Activated CD8-positive, alpha-beta T cell treated with anti-CD3 and anti-CD28 coated beads for 36 hours (primary cell): ENCODE measurements at places on chromosomes 7 and 10. TPM values are rescaled to one million over a fixed set of nuclear protein-coding genes. Genes with fewer than 3 reads are reported as not detected.

The AKR1C4 gene
- not detected for total RNA-seq

The PLA2G12B gene
- total RNA-seq: not detected

The ANKRD30A gene
- total RNA-seq: not detected

The FEZF1 gene
- not detected for total RNA-seq

The GSDME gene
- total RNA-seq: 6.1 TPM

The GIMAP6 gene
- 21.2 TPM for total RNA-seq

The EBF3 gene
- total RNA-seq: not detected

The ELN gene
- total RNA-seq: not detected

The MAP3K8 gene
- total RNA-seq: 25.7 TPM

The HKDC1 gene
- total RNA-seq: 0.40 TPM

The TSPAN12 gene
- not detected for total RNA-seq

The LIPN gene
- total RNA-seq: not detected

- no peaks in the 10 kb centered on the region for H3K4me1 ChIP-seq
- H3K27me3 ChIP-seq: no peaks in the 10 kb centered on the region
- no peaks in the 10 kb centered on the region for H3K36me3 ChIP-seq
- no peak for DNase-seq
Measured at GRCh38 chr10:7098160-7098762, 312.6 kb downstream of the SFMBT2 start.

DNA sequence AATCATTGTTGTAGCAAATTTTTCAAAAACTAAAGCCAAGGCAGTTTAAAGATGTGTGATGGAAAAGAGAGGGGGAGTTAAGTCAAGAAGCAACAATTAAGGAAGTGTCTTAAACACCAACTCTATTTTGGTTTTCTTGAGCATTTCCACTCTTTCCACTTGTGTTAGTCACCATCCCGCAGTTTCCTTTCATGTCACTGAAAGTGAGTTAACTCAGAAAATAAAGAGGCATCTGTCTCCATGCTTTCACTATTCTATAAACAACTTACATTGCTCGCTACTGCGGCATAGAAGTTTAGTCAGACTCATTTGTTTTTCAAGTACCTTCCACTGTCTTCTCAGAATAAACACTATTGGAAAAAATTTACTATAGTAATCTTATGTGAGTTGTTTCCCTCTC, 284.9 kb upstream of the SEMA3D start:
- peak; percentile 4 for DNase-seq
- H3K4me1 ChIP-seq: peaks cover 5% of the 10 kb centered on the region
- no peaks in the 10 kb centered on the region for H3K36me3 ChIP-seq

DNA sequence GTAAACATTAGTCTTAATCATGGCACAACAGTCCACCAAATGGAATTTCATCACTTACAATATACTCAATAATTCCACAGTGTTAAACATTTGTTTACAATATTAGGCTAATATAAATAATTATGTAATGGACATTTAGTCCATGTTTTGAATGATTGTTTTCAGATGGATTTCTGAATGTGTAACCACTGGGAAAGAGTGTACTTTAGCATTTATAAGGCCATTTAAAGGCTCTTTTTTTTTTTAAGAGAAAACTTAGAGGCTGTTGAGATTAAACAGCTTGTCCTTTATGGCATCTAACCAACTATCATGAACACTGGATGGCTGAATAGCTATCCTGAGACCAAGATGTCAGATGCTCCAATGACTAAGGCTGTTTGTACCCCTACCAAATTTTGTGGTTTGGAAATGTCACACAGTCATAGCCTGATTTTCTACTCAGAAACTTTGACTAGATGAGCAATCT, 248.3 kb upstream of the GLI3 start:
- no peaks in the 10 kb centered on the region for H3K4me1 ChIP-seq
- H3K4me3 ChIP-seq: no peak overlapping the region
- H3K27ac ChIP-seq: no peak overlapping the region
- DNase-seq: no peak
- peaks cover 9% of the 10 kb centered on the region for H3K27me3 ChIP-seq
- H3K36me3 ChIP-seq: no peaks in the 10 kb centered on the region

DNA sequence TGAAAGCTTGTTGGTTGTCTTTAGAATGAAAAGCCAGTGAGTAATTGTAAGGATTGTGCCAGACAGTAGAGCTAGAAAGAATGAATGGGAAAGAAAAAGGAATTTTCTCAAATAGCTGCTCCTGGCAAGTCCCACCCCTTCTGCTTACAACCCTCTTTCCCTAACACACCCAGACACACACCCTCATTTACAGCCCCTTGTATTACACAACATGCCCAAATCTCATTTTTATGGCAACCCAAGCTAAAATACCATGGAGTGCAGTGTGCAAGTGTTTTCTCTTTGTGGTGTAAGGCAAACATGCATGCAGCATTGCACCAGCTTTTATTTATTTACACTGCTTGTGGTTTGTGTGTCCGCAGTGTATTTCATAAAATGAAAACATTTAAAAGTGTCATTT, 1.5 kb downstream of the PRKAR2B start:
- no peak overlapping the region for H3K27ac ChIP-seq
- DNase-seq: no peak
- peaks cover 5% of the 10 kb centered on the region for H3K4me1 ChIP-seq
- peaks cover 32% of the 10 kb centered on the region for H3K27me3 ChIP-seq
- H3K4me3 ChIP-seq: no peak overlapping the region

GRCh38 chr7:116799916-116800315, 62.5 kb upstream of the CAPZA2 start:
- no peaks in the 10 kb centered on the region for H3K36me3 ChIP-seq
- peaks cover 19% of the 10 kb centered on the region for H3K27me3 ChIP-seq
- H3K27ac ChIP-seq: no peak overlapping the region
- H3K4me3 ChIP-seq: no peak overlapping the region
- no peak for DNase-seq

GRCh38 chr10:55305285-55305684, 504.3 kb upstream of the PCDH15 start:
- no peaks in the 10 kb centered on the region for H3K4me1 ChIP-seq
- no peak for DNase-seq
- H3K4me3 ChIP-seq: no peak overlapping the region
- no peaks in the 10 kb centered on the region for H3K27me3 ChIP-seq
- no peaks in the 10 kb centered on the region for H3K36me3 ChIP-seq

DNA sequence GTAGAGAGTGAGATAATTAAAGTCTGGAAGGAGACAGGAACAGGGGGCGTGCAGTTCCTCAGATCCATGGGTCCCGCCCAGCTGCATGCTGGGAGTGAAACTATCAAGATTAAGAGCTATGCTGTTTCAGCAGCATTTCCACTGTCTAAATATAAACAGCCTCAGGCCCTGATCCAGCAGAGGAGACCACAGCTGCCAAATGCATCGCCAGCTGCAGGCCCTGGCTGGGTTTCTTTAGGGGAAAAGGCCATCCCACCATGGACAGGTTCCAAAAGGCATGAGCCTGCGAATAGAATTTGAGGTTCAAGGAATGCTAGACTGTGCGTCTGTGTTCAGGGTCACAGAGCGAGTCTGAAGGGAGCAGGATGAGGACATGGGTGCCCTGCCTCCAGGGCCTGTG, 411.4 kb downstream of the PAXIP1 start:
- no peaks in the 10 kb centered on the region for H3K4me1 ChIP-seq
- H3K27ac ChIP-seq: no peak overlapping the region
- no peak for DNase-seq
- no peaks in the 10 kb centered on the region for H3K36me3 ChIP-seq

DNA sequence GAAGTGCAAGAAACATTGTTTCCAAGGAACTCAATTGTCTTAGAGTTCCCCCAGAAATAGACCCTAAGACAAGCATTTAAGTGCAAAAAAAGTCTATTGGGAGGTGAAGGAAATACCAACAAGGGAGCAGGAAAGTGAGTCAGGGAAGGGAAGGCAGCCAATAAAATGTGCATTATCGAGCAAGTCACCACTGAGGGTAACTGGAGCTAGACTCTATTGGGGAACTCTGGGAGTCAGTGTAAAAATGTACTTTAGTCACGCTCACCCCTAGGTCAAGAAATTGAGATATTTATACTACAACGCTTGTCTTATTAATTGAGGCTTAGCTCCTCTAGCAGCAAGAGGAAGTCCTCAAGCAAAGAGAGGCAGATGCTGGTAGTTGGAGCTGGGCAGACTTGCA, 137.7 kb downstream of the RTKN2 start:
- H3K27me3 ChIP-seq: no peaks in the 10 kb centered on the region
- no peak overlapping the region for H3K27ac ChIP-seq
- no peak overlapping the region for H3K4me3 ChIP-seq
- peaks cover 12% of the 10 kb centered on the region for H3K4me1 ChIP-seq
- H3K36me3 ChIP-seq: peaks cover 9% of the 10 kb centered on the region
- DNase-seq: no peak

DNA sequence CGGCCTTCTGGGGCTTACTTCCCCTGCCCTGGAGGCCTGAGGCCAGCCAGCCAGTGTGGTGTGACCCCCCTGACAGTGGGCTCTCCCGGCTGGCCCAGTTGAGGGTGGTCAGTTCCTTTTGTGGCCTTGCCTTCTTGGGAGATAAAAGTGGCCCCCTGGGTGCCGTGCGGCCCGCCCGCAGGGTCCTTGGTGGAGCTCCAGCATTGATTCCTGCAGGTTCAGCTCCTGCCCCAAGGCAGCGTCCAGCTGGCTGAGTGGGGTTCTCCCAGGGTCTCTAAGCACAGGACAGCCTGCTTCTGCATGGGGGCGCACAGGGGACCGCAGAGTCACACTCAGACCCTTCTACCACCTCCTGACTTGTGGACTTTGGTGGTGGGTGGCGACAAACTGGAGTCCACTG, 62.1 kb downstream of the CUX1 start:
- no peaks in the 10 kb centered on the region for H3K27me3 ChIP-seq
- no peak for DNase-seq
- H3K36me3 ChIP-seq: no peaks in the 10 kb centered on the region
- H3K27ac ChIP-seq: no peak overlapping the region
- H3K4me1 ChIP-seq: peaks cover 22% of the 10 kb centered on the region
- H3K4me3 ChIP-seq: no peak overlapping the region

GRCh38 chr7:154167051-154167450, 114.9 kb downstream of the DPP6 start:
- no peaks in the 10 kb centered on the region for H3K27me3 ChIP-seq
- H3K27ac ChIP-seq: no peak overlapping the region
- no peak overlapping the region for H3K4me3 ChIP-seq

- DNase-seq: no peak
- no peaks in the 10 kb centered on the region for H3K4me1 ChIP-seq
- H3K27ac ChIP-seq: no peak overlapping the region
- no peak overlapping the region for H3K4me3 ChIP-seq
- peaks cover 18% of the 10 kb centered on the region for H3K27me3 ChIP-seq
Measured at GRCh38 chr7:4842319-4843064, 19.3 kb downstream of the PAPOLB start.

GRCh38 chr7:491292-491957, 28.2 kb downstream of the PDGFA start:
- no peak for DNase-seq
- H3K36me3 ChIP-seq: no peaks in the 10 kb centered on the region
- H3K4me3 ChIP-seq: no peak overlapping the region
- H3K4me1 ChIP-seq: no peaks in the 10 kb centered on the region
- no peak overlapping the region for H3K27ac ChIP-seq
- peaks cover under 1% of the 10 kb centered on the region for H3K27me3 ChIP-seq

DNA sequence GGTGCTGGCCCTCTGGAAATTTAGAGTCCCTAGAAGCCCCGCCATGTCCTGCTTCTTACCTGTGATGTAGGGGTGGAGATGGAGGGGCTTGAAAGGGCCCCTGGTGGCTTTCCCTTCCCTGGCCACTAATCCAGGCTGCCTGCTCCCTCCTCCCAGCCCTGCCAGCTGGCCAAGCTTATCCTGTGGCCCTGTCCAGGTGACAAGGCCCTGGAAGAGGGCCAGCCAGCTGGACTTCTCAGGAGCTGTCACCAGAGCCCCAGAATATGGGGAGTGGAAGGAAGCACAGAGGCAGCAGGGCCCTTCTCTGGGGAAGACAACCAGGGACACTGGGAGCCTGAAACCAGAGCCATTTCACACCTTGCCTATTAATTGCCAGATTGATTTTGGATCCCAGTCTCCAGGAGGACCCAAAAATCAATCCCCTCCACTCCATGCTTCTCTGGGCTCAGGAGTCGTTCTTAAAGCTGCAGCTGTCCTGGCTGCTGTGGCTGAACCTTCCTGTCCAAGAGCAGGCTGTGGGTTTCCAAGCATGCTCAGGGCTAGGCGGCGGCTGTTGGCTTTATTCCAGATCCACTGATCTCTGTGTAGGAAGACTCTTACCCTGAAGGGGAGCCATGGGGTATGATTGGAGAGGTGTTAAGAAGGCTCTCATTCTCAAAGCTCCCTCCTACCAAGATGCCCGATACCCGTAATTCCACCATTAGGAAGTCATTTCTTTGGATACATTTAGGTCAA, 52.6 kb upstream of the PCBD1 start:
- no peak overlapping the region for H3K27ac ChIP-seq
- DNase-seq: no peak
- H3K27me3 ChIP-seq: no peaks in the 10 kb centered on the region
- H3K36me3 ChIP-seq: no peaks in the 10 kb centered on the region

GRCh38 chr7:75880242-75880641, 1.4 kb downstream of the RHBDD2 start:
- peak overlapping the region; percentile 92 for H3K4me3 ChIP-seq
- H3K4me1 ChIP-seq: peaks cover 26% of the 10 kb centered on the region
- peak overlapping the region; percentile 88 for H3K27ac ChIP-seq
- DNase-seq: no peak

GRCh38 chr7:50553973-50554372, 11.2 kb downstream of the DDC start:
- H3K27ac ChIP-seq: no peak overlapping the region
- no peaks in the 10 kb centered on the region for H3K4me1 ChIP-seq
- H3K4me3 ChIP-seq: no peak overlapping the region
- DNase-seq: no peak
- no peaks in the 10 kb centered on the region for H3K36me3 ChIP-seq

GRCh38 chr7:12569673-12570072, 847 bp upstream of the SCIN start:
- DNase-seq: no peak
- no peak overlapping the region for H3K27ac ChIP-seq

DNA sequence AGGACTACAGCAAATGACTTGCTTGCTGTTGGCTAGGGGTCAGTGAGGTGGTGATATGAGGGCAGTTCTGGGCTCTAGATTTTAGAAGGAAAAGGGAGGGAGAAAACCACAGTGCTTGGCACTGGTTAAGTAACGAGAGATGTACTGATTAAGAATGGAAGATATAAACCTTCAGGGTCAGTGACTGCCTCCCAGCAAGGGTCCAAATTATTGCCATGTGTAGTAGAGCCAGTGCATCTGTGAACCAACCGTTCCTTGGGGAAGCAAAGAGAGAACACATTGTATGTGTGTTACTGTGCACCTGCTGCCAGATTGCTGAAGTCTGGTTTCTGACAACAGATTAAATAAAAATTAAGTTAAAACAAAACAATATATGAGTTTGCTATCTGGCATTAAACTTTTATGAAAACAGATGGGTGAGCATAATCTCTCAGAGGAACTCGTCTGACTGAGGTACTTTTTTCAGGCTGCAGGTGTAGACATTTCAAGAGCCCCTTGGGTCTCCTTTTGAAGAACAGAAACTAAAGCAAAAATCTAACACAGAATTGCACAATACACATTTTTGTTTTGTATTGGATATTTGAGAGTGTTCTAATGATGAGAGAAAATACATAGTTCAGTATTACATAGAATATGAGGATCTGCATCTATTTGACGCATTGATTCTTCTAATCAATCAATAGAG, 1120.6 kb downstream of the SORCS3 start:
- H3K4me1 ChIP-seq: no peaks in the 10 kb centered on the region
- no peak overlapping the region for H3K4me3 ChIP-seq
- H3K27me3 ChIP-seq: no peaks in the 10 kb centered on the region
- no peak overlapping the region for H3K27ac ChIP-seq
- DNase-seq: no peak
- no peaks in the 10 kb centered on the region for H3K36me3 ChIP-seq
